ENCODE measurements at places on chromosomes 5 and 9.

DNA sequence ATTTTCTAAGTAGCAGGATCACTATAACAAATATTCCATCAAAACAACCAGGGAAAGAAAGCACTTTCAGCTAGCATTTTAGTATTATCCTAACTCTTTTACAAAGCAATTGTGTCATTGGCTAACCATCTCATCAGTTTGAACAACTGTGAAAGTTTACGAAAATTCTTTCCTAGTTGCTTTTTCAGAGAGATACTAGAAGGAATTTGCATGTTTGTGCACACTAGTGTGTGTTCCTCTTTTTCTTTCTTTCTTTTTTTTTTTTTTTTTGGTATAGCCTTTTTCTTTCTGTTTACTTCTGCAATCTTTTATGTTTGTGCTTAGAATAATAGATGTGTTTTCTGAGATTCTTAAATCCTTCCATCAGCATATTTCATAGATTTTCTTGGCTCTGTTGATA, 124.7 kb upstream of the SEMA6A start:
- DNase-seq: no peak

- DNase-seq: no peak
These were observed 247.5 kb upstream of the TUT7 start for GRCh38 chr9:86601697-86602096.

DNA sequence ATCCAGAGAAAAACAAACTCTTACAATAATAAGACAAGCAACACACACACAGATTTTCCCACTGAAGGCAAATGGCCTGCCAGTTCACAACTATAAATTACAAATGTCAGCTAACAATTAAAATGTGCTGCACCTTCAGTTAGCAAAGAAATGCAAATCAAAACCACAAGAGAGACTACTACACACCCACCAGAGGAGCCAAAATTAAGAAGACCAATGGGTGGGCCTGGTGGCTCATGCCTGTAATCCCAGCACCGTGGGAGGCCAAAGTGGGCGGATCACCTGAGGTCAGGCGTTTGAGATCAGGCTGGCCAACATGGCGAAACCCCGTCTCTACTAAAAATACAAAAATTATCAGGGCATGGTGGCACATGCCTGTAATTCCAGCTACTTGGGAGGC, 15.1 kb upstream of the IPPK start:
- no peak for DNase-seq

- DNase-seq: no peak
These were observed 62.2 kb upstream of the ADAMTS2 start for GRCh38 chr5:179407191-179408175.

GRCh38 chr9:70983723-70984295, 137.6 kb downstream of the TRPM3 start:
- no peak for DNase-seq

GRCh38 chr9:109319626-109320241, 1.1 kb downstream of the EPB41L4B start:
- no peak for DNase-seq

- no peak for DNase-seq
These were observed 102.0 kb downstream of the OLFM1 start for GRCh38 chr9:135189497-135189896.

Data from CD4-positive, alpha-beta T cell (primary cell).